Activated T-helper 1 cell treated with anti-CD3 and anti-CD28 coated beads, Interleukin-2, amount 50 U/mL, for 16 hours (primary cell): ENCODE measurements at places on chromosomes 1 and 21.

DNA sequence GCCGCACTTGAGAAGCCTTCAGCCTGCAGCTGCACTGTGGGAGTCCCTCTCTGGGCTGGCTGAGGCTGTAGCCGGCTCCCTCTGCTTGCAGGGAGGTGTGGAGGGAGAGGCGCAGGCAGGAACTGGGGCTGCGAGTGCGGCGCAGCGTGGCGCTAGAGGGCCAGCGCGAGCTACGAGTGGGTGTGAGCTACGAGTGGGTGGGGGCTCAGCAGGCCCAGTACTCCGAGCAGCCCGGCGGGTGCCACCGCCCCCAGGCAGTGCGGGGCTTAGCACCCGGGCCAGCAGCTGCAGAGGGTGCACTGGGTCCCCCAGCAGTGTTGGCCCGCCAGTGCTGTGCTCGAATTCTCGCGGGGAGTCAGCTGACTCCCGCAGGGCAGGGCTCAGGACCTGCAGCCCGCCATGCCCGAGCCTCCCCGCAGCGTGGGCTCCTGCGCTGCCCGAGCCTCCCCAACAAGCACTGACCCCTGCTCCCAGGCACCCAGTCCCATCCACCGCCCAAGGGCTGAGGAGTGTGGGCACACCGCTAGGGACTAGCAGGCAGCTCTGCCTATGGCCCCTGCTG is 1620.1 kb downstream of the BRINP3 start:
- DNase-seq, result no peak

DNA sequence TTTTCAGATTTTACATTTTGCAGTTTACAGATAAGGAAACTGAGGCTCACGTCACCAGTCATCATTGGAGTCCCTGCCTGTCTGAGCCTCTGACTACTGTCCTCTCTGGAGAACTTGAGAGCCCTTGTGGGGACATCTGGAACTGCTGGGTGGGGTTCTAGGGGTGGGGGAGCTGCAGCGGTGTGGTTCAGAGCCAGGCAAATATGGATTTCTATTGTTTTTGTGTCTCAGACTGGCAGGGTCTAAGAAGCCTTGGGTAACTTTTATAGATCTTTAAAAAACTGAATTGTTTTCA is 46.9 kb downstream of the IER5 start:
- DNase-seq, result no peak

DNA sequence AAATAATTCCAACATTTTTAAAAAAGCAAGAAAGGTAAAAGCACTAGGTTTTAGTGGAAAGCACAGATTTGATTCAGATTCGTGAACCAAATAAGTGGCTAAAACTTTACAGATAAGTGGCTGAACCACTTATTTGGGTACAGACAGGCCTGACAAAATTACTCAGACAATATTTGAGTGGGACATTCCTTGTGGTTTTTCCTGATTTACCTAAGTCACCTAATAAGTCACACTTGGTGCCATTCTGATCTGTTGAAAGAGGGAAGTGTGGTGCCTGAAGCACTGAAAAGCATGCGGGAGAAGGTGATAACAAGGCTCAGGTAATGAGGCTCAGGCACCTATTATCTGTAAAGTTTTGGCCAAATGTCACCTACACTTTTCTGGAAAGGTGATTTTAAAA is 81.6 kb upstream of the CD55 start:
- no peak for DNase-seq

DNA sequence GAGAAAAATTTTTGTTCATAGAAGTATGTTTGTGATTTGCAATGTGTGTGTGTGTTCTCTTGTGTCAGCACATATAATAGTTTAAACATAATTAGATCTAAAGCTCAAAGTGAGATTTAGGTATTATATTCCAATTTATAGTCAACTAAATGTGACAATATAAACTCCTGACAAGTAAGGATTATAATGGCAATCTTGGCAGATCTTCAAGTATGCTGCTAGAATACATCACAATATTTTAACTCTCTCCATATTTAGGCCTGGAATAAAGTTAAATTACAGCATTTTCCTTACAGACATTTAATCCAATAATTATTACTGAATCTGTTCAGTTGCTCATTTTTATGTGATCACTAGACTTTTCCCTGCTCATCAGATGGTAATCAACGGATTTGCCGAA is 65.8 kb downstream of the LYPLAL1 start:
- DNase-seq, result no peak

GRCh38 chr1:178237121-178237520 is 143.2 kb downstream of the RASAL2 start:
- DNase-seq, result no peak

GRCh38 chr21:31195334-31196015 is 148.6 kb downstream of the TIAM1 start:
- DNase-seq, result no peak

- DNase-seq, result no peak
Observed at GRCh38 chr21:35329940-35330660, 281.0 kb upstream of the RUNX1 start.

DNA sequence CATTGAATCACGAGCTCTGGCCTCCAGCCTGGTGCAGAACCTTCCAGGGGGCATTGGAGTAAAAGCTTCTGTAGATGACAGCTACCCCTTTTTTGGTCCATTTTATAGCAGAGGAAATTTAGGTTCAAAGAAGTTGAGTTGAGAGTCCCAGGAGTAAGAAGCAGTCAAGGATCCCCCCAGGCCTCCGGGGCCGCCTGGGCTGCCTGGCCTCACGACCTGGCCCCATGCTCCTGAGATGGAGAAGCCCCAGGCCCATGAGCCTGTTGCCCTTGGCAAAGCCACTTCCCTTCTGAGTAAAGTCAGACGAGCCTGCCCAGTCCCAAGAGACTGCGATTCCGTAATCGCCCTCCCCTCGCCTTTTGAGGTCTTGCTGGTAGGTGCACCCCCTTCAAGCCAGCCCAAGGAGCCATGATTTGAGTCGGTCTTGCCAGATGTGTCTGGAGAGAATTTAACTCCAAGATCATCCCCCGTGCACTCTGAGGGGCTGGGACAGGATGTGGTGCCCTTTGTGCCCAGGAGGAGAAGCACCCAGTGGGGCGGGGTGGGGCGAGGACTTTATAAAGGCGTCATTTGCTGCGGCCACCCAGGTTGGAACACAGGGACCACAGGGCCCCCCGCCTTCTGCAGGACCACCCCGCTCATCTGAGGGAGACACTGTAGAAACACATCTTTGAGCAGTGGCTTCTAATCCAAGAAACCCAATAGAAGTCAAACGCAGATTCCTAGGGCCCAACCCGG is 30.1 kb downstream of the PDE9A start:
- no peak for DNase-seq

- DNase-seq, result no peak
Observed at GRCh38 chr1:99992760-99993467, 23.1 kb downstream of the SLC35A3 start.

DNA sequence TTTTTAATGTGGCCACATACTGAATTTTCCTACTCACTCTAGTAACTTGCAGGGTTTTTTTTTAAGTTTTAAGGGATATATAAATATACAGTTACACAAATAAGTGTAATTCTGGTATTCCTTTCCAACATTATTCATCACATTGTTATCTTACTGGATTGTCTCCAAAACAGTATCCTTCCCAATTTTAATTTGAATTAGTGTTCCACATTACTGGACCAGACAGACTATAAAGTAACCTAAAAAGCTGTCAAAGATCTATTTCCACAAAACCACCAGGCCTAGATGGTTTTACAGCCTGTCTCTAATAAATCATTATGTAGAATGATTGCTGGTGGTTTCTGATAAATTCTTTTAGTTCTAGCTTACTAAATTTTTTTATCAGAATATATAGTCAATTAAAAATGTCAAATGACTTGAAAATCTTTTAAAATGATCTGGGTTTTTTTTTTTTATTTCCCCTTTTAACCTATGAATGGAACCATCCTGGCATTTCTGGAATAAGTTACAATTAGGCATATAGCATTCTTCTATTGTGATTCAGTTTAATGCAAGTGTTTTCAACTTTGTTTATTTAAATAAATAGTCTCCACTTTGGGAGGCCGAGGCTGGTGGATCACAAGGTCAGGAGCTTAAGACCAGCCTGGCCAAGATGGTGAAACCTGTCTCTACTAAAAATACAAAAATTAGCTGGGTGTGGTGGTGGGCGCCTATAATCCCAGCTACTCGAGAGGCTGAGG is 59.3 kb downstream of the PACC1 start:
- DNase-seq, result no peak

DNA sequence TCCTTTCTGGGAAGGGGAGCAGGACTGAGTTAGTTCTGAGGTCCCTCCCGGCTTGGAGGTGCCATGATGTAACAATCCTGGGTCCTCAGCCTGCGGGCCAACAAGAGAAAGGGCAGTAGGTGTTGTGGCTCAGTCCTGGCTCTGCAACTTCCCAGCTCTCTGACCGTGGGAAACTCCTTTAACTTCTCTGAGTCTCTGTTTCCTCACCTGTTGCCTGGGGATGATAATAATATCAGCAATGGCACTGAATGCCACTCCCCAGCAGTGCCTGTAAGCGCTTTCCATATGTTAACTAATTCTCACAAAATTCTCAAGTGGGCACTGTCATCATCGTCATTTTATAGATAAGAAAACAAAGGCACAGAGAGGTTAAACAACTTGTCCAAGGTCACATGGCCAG is 2.3 kb downstream of the PADI3 start:
- no peak for DNase-seq

DNA sequence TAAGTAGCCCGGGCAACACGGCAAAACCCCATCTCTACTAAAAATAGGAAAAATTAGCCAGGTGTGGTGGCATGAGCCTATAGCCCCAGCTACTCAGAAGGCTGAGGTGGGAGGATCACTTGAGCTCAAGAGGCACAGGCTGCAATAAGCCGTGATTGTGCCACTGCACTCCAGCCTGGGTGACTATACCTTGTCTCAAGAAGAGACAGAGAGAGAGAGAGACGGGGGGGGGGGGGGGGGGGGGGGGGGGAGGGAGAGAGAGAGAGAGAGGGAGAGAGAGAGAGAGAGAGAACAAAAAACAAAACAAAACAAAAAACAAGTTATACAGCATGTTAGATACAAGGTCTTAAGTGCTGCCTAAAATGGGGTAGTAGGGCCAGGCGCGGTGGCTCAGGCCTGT is 77.8 kb upstream of the ZNF281 start:
- no peak for DNase-seq

- DNase-seq, result no peak
Observed at GRCh38 chr1:62438163-62438562, 1.3 kb downstream of the USP1 start.

- DNase-seq, result no peak
Observed at GRCh38 chr1:197776351-197777105, 1.2 kb upstream of the DENND1B start.

DNA sequence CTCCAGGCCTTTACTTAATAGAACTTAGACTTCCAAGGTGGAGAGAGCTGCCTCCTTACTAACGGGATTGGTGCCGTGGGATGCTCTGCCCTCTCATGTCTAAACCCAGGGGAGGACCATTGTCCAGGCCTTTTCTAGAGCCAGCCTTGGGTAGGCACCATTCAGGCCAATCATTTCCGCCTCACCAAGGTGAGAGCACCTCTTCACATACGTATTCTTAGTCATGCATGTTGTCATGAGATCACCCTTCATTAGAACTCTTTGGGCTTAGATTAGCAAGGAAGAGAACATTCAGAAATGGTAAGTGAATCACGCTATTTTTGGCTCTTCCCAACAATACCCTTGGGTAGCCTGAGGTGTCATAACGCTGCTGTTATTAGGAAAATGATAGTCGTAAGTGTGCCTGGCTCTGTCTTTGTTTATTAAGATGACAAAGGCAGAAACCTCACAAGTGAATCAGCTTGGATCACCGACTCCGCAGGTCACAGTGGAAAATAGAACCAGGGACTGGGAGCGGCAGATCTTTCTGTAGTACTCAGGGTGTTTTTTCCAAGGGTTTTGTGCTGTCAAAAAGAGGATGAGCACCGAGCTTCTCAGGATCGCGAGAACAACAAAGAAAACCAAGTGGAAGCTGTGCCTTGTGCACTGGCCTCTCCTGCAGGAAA is 55.0 kb downstream of the HUNK start:
- no peak for DNase-seq

- DNase-seq, result no peak
Observed at GRCh38 chr1:115184951-115185331, 95.6 kb upstream of the TSPAN2 start.

GRCh38 chr1:67575861-67576260 is 109.1 kb upstream of the GADD45A start:
- DNase-seq, result no peak

- DNase-seq, result no peak
Observed at GRCh38 chr1:236007781-236008180, 57.1 kb downstream of the NID1 start.

- no peak for DNase-seq
Observed at GRCh38 chr1:40699787-40700186, 8.3 kb downstream of the NFYC start.

- no peak for DNase-seq
Observed at GRCh38 chr1:160095382-160096105, 2.9 kb downstream of the IGSF8 start.

DNA sequence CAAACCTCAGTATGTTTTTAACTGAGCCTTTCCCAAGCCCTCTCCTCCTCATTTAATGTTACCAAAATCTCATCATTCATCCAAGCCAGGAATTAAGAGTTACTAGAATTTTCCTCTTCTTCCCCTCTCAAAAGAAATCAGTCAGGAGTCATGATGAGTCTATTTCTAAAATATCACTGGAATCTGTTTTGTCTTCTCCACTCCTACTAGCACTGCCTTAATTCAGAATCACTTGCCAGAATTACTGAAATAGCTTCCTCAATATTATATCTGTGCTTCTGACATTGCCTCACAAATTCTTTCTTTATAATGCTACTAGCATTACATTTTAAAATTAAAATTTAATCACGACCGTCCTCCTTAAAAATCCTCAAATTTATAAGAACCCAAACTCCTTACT is 106.1 kb downstream of the PTGER3 start:
- no peak for DNase-seq

- no peak for DNase-seq
Observed at GRCh38 chr1:204503913-204504519, 9.4 kb upstream of the PIK3C2B start.

GRCh38 chr1:3516911-3517675 is 62.6 kb downstream of the ARHGEF16 start:
- no peak for DNase-seq

DNA sequence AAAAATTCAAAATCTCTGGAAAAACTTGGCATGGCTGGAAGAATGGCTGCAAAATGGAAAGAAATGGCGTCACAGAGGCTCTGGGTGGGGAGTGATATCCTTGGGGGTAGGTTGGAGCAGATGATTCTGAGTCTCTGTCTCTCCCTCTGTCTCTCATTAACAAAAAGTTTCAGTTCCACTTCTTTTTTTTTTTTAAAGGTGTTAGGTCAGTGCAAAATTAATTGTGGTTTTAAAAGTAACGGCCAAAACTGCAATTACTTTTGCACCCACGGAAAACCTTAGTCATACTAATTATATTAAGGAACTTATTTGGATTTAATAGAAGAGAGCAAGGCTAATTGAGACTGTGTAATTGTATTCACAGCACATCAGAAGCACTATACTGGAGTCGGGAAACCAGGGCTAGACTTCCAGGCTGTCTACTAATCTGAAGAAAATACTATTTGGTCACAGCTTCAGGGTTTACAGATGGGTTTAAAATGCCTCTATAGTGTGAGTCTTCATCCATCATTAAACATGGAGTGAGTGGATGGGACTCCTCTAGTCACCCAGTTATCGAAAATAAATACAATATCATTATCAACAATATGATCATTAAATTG is 289.1 kb upstream of the PLD5 start:
- DNase-seq, result no peak

GRCh38 chr21:14223365-14223764 is 7.4 kb downstream of the RBM11 start:
- no peak for DNase-seq

- DNase-seq, result no peak
Observed at GRCh38 chr1:65407877-65408276, 12.6 kb upstream of the LEPR start.
